Stimulated activated CD8-positive, alpha-beta memory T cell treated with anti-CD3 and anti-CD28 coated beads, Interleukin-12 subunit alpha, Interleukin-12 subunit beta, amount 100 ng/mL, for 4 hours (primary cell): ENCODE measurements at places on chromosomes 2 and 18.
A peak's percentile ranks its signal among the peaks of the same experiment; 100 is the strongest.

DNA sequence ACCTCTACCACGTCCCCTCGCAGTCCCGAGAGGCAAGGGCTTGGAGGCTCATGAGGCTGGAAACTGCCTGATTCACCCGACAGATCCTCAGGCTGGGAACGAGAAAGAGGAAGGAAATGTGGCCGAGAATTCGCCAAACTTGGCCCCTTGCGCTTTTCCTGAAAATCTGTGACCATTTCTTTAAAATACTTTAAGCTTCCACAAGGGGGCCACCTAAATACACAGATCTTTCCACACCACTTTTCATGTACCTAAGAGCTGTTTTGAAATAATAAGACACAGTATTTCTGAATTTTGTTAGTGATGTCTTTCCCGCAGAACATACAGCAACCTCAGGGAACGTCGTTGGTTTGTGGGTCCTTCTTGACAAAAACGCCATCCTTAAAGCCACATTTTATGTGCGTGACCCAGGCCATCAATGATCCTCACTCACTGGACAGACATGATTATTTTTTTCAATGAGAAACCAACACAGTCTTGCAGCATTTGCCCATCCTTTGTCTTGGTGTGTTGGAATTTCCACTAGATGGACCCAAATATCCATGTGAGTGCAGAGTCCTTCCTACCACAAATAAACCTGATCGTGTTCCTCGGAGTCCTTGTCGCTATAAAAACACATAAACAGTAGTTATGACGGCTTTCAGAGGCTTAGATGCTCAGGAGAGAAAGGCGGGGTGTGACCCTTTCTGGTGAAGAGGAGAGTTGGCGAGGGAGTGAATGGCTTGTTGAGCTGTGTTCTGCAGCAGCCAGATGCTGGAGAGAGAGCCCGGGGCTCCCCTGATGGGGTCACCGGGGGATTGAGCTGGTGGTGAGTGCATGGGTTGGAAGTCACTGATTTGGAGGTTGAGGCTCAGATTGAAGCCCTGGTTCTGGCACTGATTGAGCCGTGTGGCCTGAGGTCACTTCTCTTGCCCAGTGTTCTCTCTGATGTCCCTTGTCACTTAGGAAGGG is 25.0 kb downstream of the DCDC2C start:
- no peak for DNase-seq

- peak; percentile 4 for DNase-seq
Measured at GRCh38 chr2:86368161-86368824, 30.9 kb upstream of the REEP1 start.

- DNase-seq = no peak
Measured at GRCh38 chr2:242019344-242019743, 149.8 kb downstream of the RTP5 start.

- no peak for DNase-seq
Measured at GRCh38 chr2:11169333-11169732, 14.1 kb downstream of the SLC66A3 start.

DNA sequence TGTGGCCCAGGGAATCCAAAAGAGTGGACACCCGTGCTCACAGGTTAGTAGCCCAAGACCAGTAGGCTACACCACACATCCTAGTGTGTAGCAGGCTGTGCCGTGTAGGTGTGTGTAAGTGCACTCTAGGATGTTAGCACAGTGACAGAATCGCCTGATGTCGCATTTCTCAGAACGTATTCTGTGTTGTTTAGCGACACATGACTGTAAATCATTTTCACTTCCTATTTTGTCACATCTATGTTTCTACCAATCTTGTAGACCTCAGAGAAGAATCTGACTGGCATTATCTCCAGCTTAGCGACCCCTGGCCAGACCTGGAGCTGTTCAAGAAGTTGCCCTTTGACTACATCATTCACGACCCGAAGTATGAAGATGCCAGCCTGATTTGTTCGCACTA is 45.1 kb downstream of the NTSR2 start:
- DNase-seq = no peak

DNA sequence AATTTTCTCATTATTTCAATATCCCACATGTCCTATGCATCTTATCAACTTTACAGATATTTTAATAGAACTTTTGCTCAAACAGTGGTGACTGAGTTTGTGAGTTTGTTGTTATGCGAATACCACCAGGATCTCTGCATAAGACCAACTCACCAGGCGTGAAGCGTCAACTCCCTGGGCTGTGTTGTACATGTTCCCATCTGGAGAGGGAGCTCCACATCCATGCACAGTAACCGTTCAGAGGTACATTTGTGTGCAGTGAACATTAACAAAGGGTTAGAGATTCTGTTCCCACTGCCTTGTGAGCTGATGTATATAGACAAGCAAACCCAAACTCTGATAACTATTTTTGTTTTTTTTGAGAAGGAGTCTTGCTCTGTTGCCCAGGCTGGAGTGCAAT is 188.7 kb downstream of the MYT1L start:
- DNase-seq = no peak

GRCh38 chr18:57523171-57523956 is 63.1 kb downstream of the FECH start:
- no peak for DNase-seq

DNA sequence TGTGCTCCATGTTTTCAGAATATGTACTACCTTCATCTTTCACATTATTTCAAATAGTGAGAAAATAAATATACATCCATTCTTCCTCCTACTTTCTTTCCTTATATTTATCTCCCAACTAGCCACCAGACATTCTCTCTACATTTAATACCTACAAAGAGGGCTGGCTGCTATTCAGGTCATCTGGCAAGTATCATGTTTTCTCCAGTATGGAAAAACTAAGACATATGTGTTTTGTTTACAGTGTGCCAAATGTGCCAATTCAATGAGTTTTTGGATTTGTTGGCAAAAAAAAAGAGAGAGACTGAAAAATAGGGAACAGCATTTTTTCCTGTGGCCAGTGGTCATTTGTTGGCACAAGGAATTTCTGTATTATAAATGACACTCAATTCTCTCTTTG is 1207.3 kb downstream of the DPP10 start:
- DNase-seq = no peak

DNA sequence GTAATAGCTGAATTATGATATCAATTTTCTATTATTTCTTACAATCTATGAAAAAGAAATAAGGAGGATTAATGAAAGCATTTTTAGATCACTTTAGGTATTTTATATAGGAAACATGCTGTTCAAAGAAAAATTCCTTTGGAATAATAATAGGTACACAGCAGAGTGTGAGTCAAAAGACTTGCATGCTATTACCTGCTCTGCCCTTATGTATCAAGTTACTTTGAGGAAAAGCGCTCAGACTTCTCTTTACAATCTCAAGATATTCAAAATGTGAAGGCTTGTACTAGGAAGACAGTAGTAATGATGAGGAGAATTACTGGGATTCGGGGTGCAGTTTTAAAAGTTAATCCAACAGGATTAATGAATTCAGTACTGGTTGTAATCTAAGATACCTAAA is 29.1 kb upstream of the RNU4ATAC start:
- DNase-seq = no peak

- no peak for DNase-seq
Measured at GRCh38 chr2:200337621-200338020, 31.1 kb downstream of the SPATS2L start.

GRCh38 chr2:109128616-109129355 is at the start of gene SH3RF3:
Gene SH3RF3 (plus strand): TSS chr2:109129205.
- peak; percentile 4 for DNase-seq

- DNase-seq = no peak
Measured at GRCh38 chr2:133541797-133542196, 26.5 kb downstream of the NCKAP5 start.

- no peak for DNase-seq
Measured at GRCh38 chr18:56593906-56594305, 44.5 kb downstream of the TXNL1 start.

DNA sequence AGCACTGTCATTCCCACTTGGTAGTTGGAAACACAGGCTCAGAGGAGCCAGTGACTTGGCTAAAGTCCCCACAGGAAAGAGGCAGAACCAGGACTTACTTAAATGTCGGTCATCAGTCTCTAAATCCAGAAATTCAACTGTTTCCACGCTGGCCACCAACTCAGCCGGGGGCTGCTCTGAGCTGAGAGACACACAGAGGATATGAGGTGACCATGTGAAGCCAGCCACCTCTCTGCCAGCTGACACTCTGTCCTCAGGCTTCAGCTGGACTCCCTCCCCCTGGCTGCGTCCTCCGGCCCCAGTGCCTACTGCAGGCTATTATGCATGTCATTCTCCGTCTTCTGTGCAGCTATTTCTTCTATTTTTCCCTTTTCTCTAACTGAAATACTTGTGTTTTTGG is 168.9 kb downstream of the ANKRD30B start:
- no peak for DNase-seq

- DNase-seq = no peak
Measured at GRCh38 chr2:164993287-164994016, 38.1 kb upstream of the SLC38A11 start.

GRCh38 chr2:27956888-27957287 is 66.4 kb downstream of the BABAM2 start:
- no peak for DNase-seq

- DNase-seq = no peak
Measured at GRCh38 chr2:239184968-239185903, 215.6 kb downstream of the HDAC4 start.

GRCh38 chr2:25090801-25091200 is 48.9 kb downstream of the EFR3B start:
- DNase-seq = no peak

GRCh38 chr18:64415218-64415617 is 266.3 kb upstream of the LINC00305 start:
- DNase-seq = no peak

GRCh38 chr18:78579854-78580577 is 399.6 kb upstream of the SALL3 start:
- DNase-seq = no peak

GRCh38 chr2:69734035-69734611 is 7.8 kb upstream of the ANXA4 start:
- no peak for DNase-seq
